Activated CD8-positive, alpha-beta T cell treated with anti-CD3 and anti-CD28 coated beads for 36 hours (primary cell): ENCODE measurements at places on chromosomes 6 and 20. TPM values are rescaled to one million over a fixed set of nuclear protein-coding genes. Genes with fewer than 3 reads are reported as not detected.

The ZC2HC1B gene
- total RNA-seq = not detected

The CDH22 gene
- not detected for total RNA-seq

The TFAP2D gene
- not detected for total RNA-seq

The RAB32 gene
- not detected for total RNA-seq

The FNDC1 gene
- total RNA-seq = not detected

The FLRT3 gene
- not detected for total RNA-seq

The ZNF334 gene
- total RNA-seq = 4.2 TPM

The CTCFL gene
- total RNA-seq = not detected

The PTPRK gene
- 7.7 TPM for total RNA-seq

The FKBP1C gene
- 1.5 TPM for total RNA-seq

The ZNF341 gene
- total RNA-seq = 5.0 TPM

The SUMO4 gene
- 3.7 TPM for total RNA-seq

The RFX6 gene
- total RNA-seq = not detected

The NKX2-2 gene
- not detected for total RNA-seq

The PSORS1C2 gene
- total RNA-seq = not detected

The VSX1 gene
- total RNA-seq = not detected

The TAAR6 gene
- total RNA-seq = not detected

The GLP1R gene
- 1.1 TPM for total RNA-seq

The MYLK2 gene
- total RNA-seq = 0.27 TPM

The DPPA5 gene
- total RNA-seq = not detected

The C6orf132 gene
- total RNA-seq = 0.18 TPM

The AHI1 gene
- 32.1 TPM for total RNA-seq
